ENCODE measurements at places on chromosomes 7 and 10. TPM values are rescaled to one million over a fixed set of nuclear protein-coding genes. Genes with fewer than 3 reads are reported as not detected.
A peak's percentile ranks its signal among the peaks of the same experiment; 100 is the strongest.

The MAPK8 gene
- total RNA-seq: 54.3 TPM

The NME8 gene
- total RNA-seq: not detected

The PRSS37 gene
- total RNA-seq: not detected

The GBX1 gene
- total RNA-seq: not detected

The DNAJC2 gene
- total RNA-seq: 12.0 TPM

The HOXA10 gene
- total RNA-seq: 19.2 TPM

The SUFU gene
- 12.5 TPM for total RNA-seq

The SOSTDC1 gene
- 5.9 TPM for total RNA-seq

- no peak overlapping the region for H3K27ac ChIP-seq
- H3K4me3 ChIP-seq: no peak overlapping the region
- no peaks in the 10 kb centered on the region for H3K27me3 ChIP-seq
- no peak for DNase-seq
- no peaks in the 10 kb centered on the region for H3K4me1 ChIP-seq
These were observed 2.1 kb upstream of the TMEM72 start for GRCh38 chr10:44908936-44909630.

DNA sequence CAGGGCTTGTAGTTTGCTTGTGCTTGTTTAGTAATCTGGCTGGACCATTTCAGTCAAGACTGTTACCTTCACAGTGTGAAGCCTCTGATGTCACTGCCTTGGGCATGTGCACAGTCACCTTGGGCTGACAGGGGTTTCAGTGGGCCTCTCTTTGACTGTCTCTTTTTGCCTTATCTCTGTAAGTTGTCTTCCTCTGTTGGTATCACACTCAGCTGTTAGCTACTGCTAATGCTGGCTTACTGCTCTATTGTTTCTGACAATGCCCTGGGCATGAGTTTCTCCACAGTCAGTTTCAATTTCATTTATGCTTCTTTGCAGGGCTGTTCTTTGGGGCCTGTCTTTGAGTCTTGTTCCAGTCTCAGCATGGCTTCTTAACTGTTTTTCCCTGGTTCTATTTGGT is 201.9 kb upstream of the SHH start:
- no peaks in the 10 kb centered on the region for H3K27me3 ChIP-seq
- H3K4me3 ChIP-seq: no peak overlapping the region
- H3K36me3 ChIP-seq: no peaks in the 10 kb centered on the region
- no peak overlapping the region for H3K27ac ChIP-seq

DNA sequence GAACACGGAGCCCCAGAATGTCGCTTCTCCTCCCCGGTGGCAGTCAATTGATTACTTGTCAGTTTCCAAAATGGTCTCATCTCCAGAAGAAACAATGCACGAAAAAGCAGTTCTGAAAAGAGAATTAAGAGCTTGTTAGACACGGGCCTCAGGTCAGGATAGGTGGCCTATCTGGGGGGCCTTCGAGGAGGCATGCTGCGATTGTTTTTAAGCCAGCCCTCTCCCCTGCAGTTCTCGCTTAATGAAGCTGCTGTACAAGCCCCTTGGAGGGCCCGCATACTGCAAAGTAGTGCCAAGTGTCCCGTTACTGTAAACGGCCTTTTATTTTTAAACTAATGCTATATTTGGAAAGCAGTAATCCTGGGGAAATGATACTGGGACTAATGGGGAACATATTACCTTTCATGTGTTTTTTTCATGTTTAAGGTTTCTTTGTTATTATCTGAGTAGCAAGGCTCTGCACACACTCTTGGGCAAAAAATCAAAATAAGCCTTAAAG is 114.8 kb upstream of the TCF7L2 start:
- DNase-seq: no peak
- no peak overlapping the region for H3K4me3 ChIP-seq
- H3K27me3 ChIP-seq: no peaks in the 10 kb centered on the region
- H3K27ac ChIP-seq: no peak overlapping the region

DNA sequence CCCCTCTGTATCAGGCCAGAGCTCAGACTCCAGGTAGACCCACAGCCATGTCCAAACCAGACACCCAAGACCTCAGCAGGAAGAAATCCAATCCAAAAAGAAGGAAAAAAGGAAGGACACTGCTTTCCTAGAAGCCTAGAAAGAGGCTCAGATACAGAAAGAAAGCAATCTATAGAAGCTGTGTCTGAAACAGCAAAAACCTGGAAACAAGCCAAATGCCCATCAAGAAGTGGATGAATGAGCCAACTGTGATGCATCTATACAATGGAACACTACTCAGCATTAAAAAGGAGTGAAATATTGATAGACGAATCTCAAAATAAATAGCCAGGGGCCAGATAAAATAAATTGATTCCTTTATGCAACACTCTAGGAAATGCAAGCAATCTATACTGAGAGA is 31.6 kb downstream of the GRB10 start:
- H3K4me1 ChIP-seq: peaks cover 10% of the 10 kb centered on the region
- no peaks in the 10 kb centered on the region for H3K27me3 ChIP-seq
- DNase-seq: no peak
- H3K36me3 ChIP-seq: no peaks in the 10 kb centered on the region

DNA sequence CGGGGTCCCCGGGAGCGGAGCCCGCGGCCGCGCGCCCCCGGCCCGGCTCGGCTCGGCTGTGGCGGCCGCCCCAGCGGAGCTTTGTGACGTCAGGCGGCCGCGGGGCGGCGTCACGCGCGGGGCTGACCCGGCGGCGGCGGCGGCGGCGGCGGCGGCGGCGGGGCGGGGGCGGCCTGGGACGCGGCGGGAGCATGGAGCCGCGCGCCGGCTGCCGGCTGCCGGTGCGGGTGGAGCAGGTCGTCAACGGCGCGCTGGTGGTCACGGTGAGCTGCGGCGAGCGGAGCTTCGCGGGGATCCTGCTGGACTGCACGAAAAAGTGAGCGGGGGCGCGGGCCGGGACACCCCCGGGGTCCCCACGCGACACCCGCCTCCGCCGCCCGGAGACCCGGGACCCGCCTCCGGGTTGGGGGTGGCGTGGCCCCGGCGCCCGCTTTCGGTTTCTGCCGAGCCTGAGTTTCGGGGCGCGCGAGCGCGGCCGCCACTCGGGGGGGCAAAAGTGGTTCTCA is at the start of gene PWWP2B:
Gene PWWP2B, plus strand, starts transcription at position 165 of the 506 bp plus-strand sequence. Its CDS starts 27 bp downstream, at position 192.
- H3K4me1 ChIP-seq: peaks cover 64% of the 10 kb centered on the region
- H3K36me3 ChIP-seq: no peaks in the 10 kb centered on the region
- H3K27me3 ChIP-seq: no peaks in the 10 kb centered on the region
- DNase-seq: no peak

- H3K4me3 ChIP-seq: no peak overlapping the region
- DNase-seq: no peak
- H3K4me1 ChIP-seq: no peaks in the 10 kb centered on the region
These were observed 139.9 kb downstream of the SKIDA1 start for GRCh38 chr10:21385536-21385935.

DNA sequence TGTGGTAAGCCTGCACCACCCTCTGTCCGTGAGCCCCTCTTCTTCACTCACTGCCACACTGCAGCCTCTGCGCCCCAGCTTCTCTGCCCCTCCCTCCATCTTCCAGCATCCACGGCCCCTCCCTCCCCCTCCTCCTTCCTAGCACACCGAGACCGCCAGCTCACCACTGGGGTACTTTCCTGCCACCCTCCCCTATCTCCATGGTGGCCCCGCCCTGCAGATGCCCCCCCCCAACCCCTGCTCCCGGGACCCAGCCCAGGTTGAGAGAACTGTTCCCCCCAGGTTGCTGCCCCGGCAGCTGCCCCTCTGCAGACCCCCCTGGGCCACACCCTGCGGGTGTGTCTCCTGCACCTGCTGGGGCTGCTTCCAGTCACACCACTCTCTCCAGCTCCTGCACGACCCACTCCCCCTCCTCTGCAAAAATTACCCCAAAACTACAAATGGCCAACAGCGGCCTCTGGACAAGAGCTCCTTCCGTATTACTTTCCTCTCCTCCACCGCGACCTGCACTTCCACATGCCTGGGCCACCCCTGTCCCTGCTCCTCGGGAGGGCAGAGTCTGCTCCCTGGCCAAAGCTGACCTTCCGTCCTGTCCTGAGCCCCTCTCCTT is 209.2 kb upstream of the PPP2R2D start:
- no peak overlapping the region for H3K4me3 ChIP-seq
- H3K27ac ChIP-seq: no peak overlapping the region
- no peaks in the 10 kb centered on the region for H3K27me3 ChIP-seq
- H3K4me1 ChIP-seq: no peaks in the 10 kb centered on the region

GRCh38 chr10:132257271-132257670 is 50.5 kb downstream of the STK32C start:
- DNase-seq: no peak
- H3K27ac ChIP-seq: no peak overlapping the region
- H3K4me1 ChIP-seq: no peaks in the 10 kb centered on the region
- no peaks in the 10 kb centered on the region for H3K27me3 ChIP-seq

DNA sequence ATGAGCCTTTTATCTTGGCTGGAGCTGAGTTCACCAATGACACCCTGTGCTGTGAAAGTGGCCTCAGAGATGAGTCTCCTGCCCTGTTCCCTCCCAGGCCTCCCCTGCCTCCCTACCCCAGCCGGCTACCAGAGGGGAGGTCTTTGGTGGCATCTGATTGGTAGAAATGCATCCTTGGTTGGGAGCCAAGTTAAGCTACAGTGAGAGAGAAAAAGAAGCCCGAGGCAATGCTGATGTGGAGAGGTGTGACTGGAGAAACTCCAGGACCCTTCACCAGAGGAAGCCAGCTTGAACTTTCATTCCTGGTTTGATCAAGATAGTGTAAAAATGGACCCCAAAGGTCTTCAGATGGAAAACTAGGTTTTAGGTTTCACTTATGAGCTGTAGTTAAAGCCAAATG is 191.1 kb upstream of the TCF7L2 start:
- H3K27ac ChIP-seq: no peak overlapping the region
- H3K27me3 ChIP-seq: no peaks in the 10 kb centered on the region
- H3K4me1 ChIP-seq: no peaks in the 10 kb centered on the region
- no peak for DNase-seq

DNA sequence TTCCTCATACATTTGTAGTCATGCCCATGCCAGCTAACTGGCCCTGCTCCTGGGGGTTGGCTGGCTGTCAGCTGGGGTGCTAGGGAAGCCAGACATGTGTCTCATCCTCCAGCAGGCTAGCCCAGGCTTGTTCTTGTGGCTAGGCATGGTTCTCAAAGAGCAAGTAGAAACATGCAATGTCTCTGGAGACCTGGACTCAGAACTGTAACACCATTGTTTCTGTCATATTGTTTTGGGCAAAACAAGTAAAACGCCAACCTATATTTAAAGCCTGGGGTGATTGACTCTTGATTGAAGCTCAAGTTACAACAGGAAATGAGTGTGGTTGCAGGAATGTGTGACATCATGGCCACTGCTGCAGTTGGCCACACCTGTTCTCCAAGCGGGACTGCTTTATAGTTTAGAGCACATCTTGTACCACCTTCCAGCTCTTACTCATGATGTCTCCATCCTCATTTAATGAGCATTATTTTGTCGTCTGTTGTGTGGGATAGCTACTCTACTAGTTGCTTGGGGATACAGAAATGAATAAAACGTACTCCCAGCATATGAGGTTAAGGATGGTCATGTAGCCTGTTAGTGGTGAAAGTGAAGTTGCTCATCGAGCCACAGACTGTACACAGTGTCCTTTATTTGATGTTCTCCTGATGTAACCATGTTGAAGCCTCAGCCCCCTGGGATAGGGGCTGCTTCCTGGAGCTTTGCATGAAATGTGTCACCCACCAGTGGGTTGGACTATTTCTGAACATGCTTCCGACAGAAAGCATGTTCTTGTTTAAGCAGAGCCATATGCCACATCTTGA is 168.4 kb downstream of the SORCS3 start:
- H3K27me3 ChIP-seq: no peaks in the 10 kb centered on the region
- no peaks in the 10 kb centered on the region for H3K36me3 ChIP-seq
- H3K4me1 ChIP-seq: no peaks in the 10 kb centered on the region
- H3K4me3 ChIP-seq: no peak overlapping the region
- no peak overlapping the region for H3K27ac ChIP-seq

- H3K27ac ChIP-seq: no peak overlapping the region
- no peaks in the 10 kb centered on the region for H3K36me3 ChIP-seq
- peaks cover 9% of the 10 kb centered on the region for H3K4me1 ChIP-seq
- no peaks in the 10 kb centered on the region for H3K27me3 ChIP-seq
- DNase-seq: no peak
These were observed 80.1 kb upstream of the ATP6V0A4 start for GRCh38 chr7:138878051-138878450.

- H3K27ac ChIP-seq: no peak overlapping the region
- no peak for DNase-seq
- no peaks in the 10 kb centered on the region for H3K4me1 ChIP-seq
- peak overlapping the region; percentile 31 for H3K4me3 ChIP-seq
These were observed 501.0 kb upstream of the GALNT17 start for GRCh38 chr7:70630818-70631457.

DNA sequence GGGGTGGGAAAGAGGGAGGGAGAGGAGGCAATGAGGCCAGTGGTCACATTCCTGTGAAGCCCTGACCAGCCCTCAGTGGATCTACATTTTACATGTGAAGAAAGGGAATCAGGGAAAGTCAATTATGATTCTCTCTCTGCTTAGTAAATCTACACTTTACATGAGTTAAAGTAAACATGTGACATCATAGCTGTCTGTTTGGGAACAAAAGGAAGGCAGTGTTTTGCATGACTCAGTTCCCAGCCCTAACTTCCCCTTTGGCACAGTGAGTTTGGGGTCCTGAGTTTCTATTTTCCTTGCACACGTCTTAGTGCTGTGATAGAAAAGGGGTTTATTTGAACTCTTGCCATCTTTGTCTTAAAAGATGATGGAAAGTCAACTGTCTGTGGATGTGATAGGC is 615.1 kb downstream of the SDK1 start:
- no peaks in the 10 kb centered on the region for H3K27me3 ChIP-seq
- no peaks in the 10 kb centered on the region for H3K36me3 ChIP-seq
- peak; percentile 16 for DNase-seq
- H3K27ac ChIP-seq: no peak overlapping the region

DNA sequence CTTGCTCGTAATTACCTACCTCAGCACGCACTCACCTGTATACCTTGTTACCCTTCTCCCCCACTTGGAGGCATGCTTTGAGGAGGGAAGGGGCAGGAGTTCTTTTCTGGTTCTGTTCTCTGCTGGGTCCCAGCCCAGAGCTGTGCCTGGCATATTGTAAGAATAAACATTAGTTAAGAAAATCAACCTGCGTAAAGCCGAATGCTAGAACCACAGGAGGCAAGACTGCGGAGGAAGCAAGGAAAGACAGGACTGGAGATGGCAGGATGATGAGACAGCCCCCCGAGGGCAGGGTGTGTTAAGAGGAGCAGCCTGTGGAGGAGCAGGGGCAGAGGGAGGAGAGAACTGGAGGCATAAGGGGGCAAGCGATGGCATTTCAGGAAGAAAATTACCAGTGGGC is 9.5 kb downstream of the C10orf53 start:
- no peaks in the 10 kb centered on the region for H3K4me1 ChIP-seq
- no peaks in the 10 kb centered on the region for H3K27me3 ChIP-seq
- H3K27ac ChIP-seq: no peak overlapping the region
- no peak overlapping the region for H3K4me3 ChIP-seq
- H3K36me3 ChIP-seq: no peaks in the 10 kb centered on the region

GRCh38 chr7:148584154-148584827 is 6.3 kb upstream of the C7orf33 start:
- H3K36me3 ChIP-seq: no peaks in the 10 kb centered on the region
- H3K4me3 ChIP-seq: no peak overlapping the region
- H3K4me1 ChIP-seq: no peaks in the 10 kb centered on the region
- no peaks in the 10 kb centered on the region for H3K27me3 ChIP-seq
- no peak for DNase-seq

Measured in vagina (tissue), 2 donors.